ENCODE measurements at places on chromosomes 4 and X. TPM values are rescaled to one million over a fixed set of nuclear protein-coding genes. Genes with fewer than 3 reads are reported as not detected.

The AMTN gene
- total RNA-seq, result not detected

The CDX4 gene
- total RNA-seq, result not detected

GRCh38 chr4:105092356-105092755 is 54.3 kb upstream of the TET2 start:
- no peak for DNase-seq

- DNase-seq, result peak; percentile 61
These were observed 12.7 kb downstream of the ACOX3 start for GRCh38 chr4:8427761-8428287.

GRCh38 chr4:83174844-83175414 is 60.4 kb upstream of the PLAC8 start:
- DNase-seq, result no peak

GRCh38 chrX:40729598-40730584 is 5.5 kb downstream of the MED14 start:
- DNase-seq, result no peak

- no peak for DNase-seq
These were observed 2.5 kb upstream of the ARSD start for GRCh38 chrX:2931612-2932011.

GRCh38 chr4:88846206-88846790 is 148.7 kb upstream of the NAP1L5 start:
- DNase-seq, result no peak

- no peak for DNase-seq
These were observed 43.8 kb downstream of the ADGRA3 start for GRCh38 chr4:22471999-22472461.

GRCh38 chrX:78650906-78651437 is 8.2 kb downstream of the RTL3 start:
- DNase-seq, result no peak

All from left cardiac atrium (tissue), 4 donors.